ENCODE measurements at places on chromosomes 16 and 17.

GRCh38 chr16:85383836-85384832 lies 229.0 kb upstream of the GSE1 start:
- no peaks in the 10 kb centered on the region for H3K36me3 ChIP-seq
- H3K4me1 ChIP-seq = no peaks in the 10 kb centered on the region
- H3K27ac ChIP-seq = no peak overlapping the region

DNA sequence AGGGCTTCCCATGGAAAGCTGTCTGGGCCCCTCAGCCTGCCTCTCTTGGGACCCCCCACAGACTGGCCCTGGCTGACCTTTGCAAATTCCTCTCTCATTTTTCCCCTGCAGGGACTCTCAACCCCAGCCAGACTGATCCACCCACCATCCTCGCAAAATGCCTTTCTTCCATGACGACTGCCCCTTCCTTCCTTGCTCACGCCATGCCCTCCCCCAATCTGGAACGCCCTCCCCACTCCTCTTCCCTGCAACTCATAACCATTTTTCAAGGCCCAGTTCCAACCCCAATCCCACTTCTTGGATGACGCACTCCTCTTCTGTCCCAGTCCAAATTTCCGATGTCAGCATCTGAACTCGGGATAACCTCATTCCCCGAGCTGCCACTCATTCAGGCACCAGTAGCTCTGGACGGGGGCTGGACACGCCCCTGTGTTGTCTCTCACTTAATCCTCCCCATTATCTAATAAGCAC lies 1.3 kb upstream of the DNAI2 start:
- H3K4me3 ChIP-seq = no peak overlapping the region
- H3K27ac ChIP-seq = no peak overlapping the region
- H3K27me3 ChIP-seq = no peaks in the 10 kb centered on the region
- no peaks in the 10 kb centered on the region for H3K36me3 ChIP-seq
- peaks cover 25% of the 10 kb centered on the region for H3K4me1 ChIP-seq

DNA sequence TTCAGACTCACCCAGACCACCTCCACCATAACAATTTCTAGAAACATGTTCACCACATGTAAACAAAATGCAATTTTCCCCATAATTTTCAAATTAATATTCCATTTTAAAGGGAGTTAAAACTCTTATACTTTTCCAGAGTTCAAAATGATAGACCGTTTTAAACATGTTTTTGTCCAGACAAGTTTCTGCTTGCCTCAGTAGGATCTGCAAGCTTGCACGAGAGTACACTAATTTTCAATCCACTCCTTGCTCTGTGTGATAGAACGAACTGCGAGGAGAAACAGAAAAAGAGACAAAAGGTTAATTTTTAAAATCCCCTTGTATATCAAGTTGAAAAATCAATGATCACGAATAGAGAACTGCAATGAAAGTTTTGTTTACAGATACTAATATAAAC lies 7.1 kb downstream of the FAHD1 start:
- no peaks in the 10 kb centered on the region for H3K27me3 ChIP-seq
- H3K36me3 ChIP-seq = peaks cover 2% of the 10 kb centered on the region
- DNase-seq = no peak
- H3K27ac ChIP-seq = no peak overlapping the region

GRCh38 chr16:48383877-48384519 lies 1.2 kb downstream of the SIAH1 start:
- no peak for DNase-seq
- no peaks in the 10 kb centered on the region for H3K27me3 ChIP-seq
- peak overlapping the region; percentile 24 for H3K27ac ChIP-seq

GRCh38 chr16:4340443-4340842 lies 10.7 kb downstream of the PAM16 start:
- H3K27me3 ChIP-seq = no peaks in the 10 kb centered on the region
- peaks cover 24% of the 10 kb centered on the region for H3K36me3 ChIP-seq
- H3K27ac ChIP-seq = no peak overlapping the region
- no peak for DNase-seq
- no peak overlapping the region for H3K4me3 ChIP-seq
- no peaks in the 10 kb centered on the region for H3K4me1 ChIP-seq

DNA sequence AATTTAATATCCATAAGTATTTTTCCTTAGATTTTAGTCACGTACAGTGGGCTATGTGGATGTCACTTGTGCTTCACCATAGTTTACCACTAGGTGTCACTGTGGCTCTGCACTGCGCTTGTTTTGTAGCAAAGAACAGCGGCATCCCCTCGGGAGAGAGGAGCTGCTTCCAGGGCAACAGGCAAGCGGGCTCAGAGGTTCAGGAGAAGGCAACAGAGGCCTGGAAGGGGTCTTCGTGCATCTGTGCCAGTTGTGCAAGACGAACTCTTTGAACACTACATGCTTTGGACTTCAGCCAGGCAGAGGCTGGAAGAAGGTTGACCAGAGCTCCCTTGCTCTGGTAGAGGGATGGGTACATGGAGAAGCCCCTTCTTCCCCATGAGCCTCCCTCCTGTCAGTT lies 20.6 kb downstream of the CYB561 start:
- H3K27me3 ChIP-seq = no peaks in the 10 kb centered on the region
- peak; percentile 89 for DNase-seq
- peaks cover 16% of the 10 kb centered on the region for H3K4me1 ChIP-seq
- H3K27ac ChIP-seq = no peak overlapping the region

GRCh38 chr17:17140590-17140980 lies 65.5 kb downstream of the PLD6 start:
- no peaks in the 10 kb centered on the region for H3K27me3 ChIP-seq
- no peak for DNase-seq
- H3K27ac ChIP-seq = no peak overlapping the region
- no peak overlapping the region for H3K4me3 ChIP-seq
- peaks cover 86% of the 10 kb centered on the region for H3K36me3 ChIP-seq
- H3K4me1 ChIP-seq = no peaks in the 10 kb centered on the region

GRCh38 chr16:2470603-2471015 lies 488 bp upstream of the NTN3 start:
- no peaks in the 10 kb centered on the region for H3K36me3 ChIP-seq
- peaks cover 42% of the 10 kb centered on the region for H3K4me1 ChIP-seq
- no peak overlapping the region for H3K27ac ChIP-seq
- H3K27me3 ChIP-seq = peaks cover 41% of the 10 kb centered on the region
- H3K4me3 ChIP-seq = no peak overlapping the region

DNA sequence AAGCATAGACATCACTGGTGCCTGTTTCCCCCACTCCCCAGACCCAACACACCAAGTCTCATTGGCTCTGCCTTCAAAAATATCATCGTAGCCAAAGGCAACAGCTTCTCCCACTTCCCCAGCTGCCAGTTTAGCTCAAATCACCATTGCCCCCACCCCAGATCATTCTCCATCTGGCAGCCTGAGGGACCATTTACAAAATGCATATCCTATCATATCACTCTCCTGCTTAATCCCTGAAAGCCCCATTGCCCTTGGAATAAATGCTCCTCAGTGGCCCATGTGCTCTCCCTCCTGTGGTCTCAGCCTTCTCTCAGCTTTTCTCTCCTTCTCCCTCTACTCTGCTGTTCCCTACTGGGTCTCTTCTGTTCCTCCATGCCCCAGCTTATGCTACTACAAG lies 68.3 kb downstream of the CACNG3 start:
- H3K36me3 ChIP-seq = no peaks in the 10 kb centered on the region
- H3K27ac ChIP-seq = no peak overlapping the region

GRCh38 chr16:70453892-70454221 lies 538 bp upstream of the FCSK start:
- no peaks in the 10 kb centered on the region for H3K36me3 ChIP-seq
- peaks cover 21% of the 10 kb centered on the region for H3K4me1 ChIP-seq
- H3K27ac ChIP-seq = peak overlapping the region; percentile 89

- no peak for DNase-seq
- no peaks in the 10 kb centered on the region for H3K27me3 ChIP-seq
- H3K4me1 ChIP-seq = peaks cover 26% of the 10 kb centered on the region
Measured at GRCh38 chr16:30697264-30698138, 1.5 kb upstream of the SRCAP start.

- H3K27ac ChIP-seq = no peak overlapping the region
- no peaks in the 10 kb centered on the region for H3K36me3 ChIP-seq
- no peak overlapping the region for H3K4me3 ChIP-seq
Measured at GRCh38 chr17:58568044-58568799, 53.8 kb upstream of the MTMR4 start.

DNA sequence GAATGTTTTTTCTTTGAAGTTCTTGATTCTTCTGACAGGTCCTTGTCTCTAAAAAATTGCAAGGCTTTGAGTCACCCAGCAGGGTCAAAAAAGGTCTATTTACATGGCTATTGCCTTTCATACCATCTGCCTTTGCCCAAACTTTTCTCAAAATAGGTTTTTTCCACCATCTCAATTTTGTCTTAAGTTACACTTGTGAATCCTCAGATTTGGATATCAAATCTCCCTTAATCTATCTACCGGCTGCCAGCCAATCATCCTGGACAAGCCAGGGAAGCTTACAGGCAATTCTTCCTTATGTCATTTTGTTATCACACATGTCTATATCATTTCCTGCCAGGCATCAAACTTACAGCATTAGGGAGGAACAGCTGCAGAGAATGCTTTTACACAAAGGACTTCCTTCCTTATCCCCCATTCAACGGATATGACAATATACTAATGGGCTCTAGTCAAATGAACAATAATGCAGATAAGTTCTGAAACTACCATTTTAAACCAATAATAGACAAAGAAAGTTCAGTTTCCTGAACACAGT lies 104.1 kb upstream of the CORO6 start:
- no peaks in the 10 kb centered on the region for H3K27me3 ChIP-seq
- no peak overlapping the region for H3K4me3 ChIP-seq
- peaks cover 7% of the 10 kb centered on the region for H3K36me3 ChIP-seq

All from natural killer cell (primary cell).